ENCODE measurements at places on chromosomes 16 and 17.

GRCh38 chr17:41915566-41915965 is 3.2 kb downstream of the ACLY start:
- DNase-seq: no peak

DNA sequence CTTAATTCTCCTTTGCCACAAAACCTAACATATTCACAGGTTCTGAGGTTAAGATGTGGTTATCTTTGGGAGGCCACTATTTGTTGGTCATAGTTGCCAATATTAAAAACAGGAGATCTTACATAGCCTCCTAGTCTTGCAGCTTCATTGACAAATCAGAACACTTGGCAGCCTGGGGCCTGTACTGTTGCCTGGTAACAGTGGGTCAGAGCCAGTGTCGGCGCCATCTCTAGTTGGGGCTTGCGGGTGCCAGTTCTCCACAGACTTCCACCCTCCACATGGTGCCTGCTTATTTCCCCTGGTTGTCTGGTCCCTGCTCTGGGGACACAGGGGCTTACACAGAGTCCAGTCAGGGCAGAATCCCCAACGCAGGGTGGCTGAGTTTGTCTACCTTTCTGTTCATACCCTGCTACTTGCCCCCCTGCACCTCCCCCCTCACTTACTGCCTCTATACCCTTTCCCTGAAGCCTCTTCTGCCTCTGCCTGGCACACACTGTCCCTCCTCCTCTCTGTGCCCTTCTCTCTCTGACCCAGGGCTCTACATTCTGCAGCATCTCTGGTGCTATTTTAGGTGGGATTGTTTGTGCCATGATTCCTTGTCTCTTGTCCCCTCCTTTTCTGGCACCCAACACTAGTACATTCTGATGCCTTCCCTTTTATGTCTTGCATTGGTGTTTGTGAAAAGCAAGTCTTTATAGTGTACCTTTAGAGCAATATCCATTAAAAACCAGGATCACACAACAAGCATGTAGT is 13.4 kb downstream of the EPN2 start:
- peak; percentile 46 for DNase-seq

DNA sequence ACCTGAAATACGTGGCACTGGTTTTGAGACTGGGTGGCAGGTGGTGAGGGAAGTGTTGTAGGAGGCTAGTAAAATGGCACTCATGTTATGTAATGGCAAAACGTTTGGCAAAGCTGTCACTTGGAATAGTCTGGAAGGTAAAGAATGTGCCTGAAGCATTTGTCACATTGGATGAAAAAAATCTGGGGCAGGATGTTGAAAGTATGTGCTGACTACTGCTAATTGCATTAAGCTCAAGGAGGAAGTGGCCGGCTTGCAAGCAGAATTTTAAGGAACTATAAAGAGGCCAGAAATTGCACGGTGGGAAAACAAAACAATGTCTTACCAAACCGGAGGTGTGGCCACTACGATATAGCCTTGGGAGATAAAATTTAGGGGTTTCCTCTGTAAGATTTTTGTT is 26.6 kb upstream of the NLRP1 start:
- DNase-seq: no peak

DNA sequence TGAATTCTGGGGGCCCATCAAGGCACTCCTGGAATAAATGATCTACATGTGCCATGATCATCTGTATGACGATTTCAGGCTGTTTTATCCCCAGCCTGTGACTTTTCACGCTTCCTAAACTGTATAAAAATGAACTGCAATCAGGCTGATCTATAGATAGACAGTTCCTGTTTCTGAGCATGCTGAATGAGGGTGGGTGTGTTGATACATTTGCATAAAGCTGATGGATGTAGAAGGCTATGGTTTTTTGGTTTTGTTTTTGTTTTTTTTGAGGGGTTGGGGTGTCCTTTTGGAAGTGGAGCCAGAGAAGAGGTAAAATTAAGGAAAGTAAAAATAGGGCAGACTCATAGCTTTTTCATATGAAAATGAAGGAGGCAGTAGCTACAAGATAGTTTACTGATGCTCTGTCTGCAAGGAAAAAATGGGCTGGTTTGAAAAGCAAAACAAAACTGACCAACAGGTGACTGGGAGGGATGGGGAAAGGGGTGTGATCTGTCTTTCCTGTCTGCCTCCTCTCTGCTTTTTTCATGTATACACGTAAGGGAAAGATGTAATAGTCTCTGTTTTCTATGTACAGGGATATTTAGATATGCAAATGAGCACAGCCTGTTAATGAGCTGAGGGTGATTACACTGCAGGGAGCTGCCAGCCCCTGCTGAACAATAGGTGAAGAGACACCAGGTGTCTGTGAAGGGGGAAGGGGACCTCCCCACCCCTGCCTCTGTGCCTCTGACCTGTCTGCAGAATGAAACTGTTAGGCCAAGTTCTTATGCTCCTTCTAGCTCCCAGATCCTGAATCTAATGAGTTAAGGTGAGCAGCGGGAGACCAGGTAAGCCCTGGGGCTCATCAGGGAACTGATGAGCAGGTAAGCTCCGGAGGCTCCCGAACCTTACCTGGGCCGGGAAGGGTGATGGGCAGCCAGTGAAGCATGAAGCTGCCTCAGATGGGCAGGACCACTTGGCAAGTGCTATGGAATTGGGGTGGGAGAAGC is 46.6 kb upstream of the LYRM9 start:
- no peak for DNase-seq

- no peak for DNase-seq
Observed at GRCh38 chr16:3317315-3317999, 12.2 kb downstream of the ZNF75A start.

GRCh38 chr16:518858-519257 is 8.7 kb upstream of the CAPN15 start:
- DNase-seq: no peak

GRCh38 chr17:280901-281300 is 71.7 kb downstream of the RPH3AL start:
- no peak for DNase-seq

DNA sequence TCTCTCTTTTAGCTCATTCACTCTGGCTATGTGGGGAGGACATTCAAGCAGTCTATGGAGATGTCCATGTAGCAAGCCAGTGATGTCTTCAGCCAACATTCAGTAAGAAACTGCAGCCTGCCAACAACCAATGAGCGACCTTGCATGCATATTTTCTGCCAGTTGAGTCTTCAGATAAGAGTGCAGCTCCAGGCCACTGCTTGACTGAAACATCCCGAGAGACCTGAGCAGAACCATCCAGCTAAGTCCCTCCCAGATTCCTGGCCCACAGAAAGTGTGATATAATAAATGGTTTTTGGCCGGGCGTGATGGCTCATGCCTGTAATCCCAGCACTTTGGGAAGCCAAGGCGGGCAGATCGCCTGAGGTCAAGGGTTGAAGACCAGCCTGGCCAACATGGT is 10.5 kb upstream of the C17orf58 start:
- no peak for DNase-seq

DNA sequence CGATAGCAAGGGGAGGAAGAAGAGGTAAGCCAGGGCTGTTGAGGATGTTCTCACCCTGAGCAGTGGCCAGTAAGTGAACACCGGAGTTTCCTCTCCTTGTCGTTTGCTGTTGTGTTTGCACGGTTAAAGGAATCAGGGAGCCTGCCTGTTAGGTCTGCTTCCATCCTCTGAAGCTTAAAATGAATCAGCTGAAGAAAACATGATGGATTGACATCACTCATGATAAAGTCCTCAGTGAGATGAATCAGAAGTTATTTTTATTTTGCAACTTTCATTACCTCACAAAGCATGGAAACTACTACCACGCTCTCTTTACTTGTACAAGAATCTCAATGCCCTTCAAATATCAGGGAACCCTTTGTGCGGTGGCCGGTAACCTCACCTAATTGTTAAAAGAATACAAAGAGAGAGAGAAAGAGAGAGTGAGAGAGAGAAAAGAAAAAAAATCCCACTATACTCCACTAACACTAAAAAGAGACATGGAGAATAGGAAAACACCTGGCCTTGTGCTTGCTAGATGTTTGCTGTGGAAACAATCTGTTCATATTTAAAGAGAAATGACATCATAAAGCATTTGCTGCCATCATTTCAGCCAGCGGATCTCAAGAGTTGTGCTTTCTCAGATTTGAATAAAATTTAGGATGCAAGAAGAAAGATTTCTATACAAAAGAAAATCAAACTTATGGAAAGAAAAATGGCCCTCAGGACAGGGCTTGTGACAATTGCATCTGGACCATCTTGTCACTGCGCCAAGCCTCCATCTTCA is 441.6 kb upstream of the SALL1 start:
- DNase-seq: no peak

DNA sequence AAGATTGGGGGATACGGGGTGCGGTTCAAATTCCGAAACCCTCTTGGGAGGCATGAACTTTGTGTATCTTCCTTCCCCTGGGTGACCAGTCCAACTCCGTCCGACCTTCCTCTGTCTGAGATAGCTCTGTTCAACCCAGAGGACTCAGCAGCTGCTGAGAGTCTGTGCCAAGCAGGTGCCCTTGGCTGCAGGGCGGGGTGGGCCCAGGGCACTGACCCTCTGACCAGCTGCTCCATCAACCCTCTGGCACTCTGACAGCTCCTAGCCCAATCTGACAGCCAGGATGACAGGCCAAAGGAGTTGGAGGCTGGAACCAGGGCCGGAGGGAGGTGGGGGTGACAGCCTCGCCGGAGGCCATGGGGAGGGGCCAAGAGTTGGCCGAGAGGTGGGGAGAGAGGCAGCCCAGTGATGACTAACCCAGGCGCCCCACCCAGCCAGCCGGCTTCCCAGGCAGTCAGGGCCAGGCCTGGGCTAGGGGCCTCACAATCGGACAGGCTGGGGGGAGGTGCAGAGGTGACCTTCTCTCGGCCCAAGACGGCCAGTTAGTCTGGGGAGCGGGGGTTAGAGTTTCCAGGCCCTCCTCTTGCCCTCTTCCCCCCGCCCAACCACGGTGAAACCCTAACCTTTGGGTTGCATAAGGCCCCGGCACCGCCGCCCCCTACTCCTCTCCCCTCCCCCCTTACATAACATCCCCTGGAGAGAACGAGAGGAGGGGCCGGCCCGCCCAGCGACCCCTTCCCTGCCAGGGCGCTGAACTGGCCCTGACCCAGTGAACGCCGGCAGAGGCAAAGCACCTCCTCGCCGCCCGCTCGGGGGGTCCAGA is 5.0 kb upstream of the TLCD2 start:
- DNase-seq: peak; percentile 94

DNA sequence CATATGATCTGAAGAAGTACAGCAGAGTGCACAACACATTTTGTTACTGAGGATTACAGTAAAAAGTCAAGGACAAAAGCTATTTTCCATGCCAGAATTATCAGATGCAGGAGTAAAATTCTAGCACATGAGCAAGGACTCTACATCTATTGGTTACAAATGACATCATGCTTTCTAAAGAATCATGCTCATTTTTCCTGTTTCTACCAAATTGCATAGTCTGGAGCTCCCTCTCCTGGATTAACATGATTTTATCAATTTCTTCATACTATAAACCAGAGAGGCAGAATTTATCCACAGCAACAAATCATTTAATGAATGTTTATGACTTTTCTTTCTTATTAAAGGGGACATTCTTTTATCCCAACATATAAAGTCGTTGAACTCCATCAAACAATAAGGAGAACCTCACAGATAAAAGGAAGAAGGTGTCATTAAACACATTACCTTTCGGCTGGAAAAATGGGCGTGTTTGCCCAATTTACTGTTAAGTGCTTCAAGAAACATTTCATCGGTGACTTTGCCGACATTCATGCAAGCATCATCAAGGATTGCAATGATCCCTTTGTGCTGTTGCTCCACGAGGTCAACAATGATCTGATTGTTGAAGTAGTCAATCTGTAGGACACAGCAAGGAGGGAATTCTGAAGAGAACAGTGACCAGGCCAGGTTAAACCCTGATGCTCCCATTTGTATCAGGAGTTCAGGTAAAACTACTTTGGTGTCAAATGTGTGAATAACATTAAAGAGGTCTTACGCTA is 121.7 kb downstream of the MYO1D start:
- DNase-seq: peak; percentile 62

GRCh38 chr16:67277999-67278772 is 1.1 kb upstream of the PLEKHG4 start:
- peak; percentile 84 for DNase-seq

- no peak for DNase-seq
Observed at GRCh38 chr17:58572846-58573245, 58.4 kb upstream of the MTMR4 start.

GRCh38 chr17:64256913-64257807 is 5.9 kb downstream of the TEX2 start:
- no peak for DNase-seq

DNA sequence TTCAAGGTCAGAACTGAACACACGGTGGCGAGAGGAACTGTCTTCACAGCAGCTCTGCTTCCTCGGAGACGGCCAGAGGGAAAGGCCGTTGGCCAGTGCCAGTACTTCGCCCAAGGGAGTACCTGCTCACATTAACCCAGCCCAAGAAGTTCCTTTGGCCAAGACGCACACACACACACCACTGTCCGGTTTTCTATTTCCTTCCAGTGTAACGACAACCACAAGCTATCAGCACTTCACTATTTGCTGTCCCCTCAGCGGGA is 744 bp upstream of the GGNBP2 start:
- peak; percentile 64 for DNase-seq

DNA sequence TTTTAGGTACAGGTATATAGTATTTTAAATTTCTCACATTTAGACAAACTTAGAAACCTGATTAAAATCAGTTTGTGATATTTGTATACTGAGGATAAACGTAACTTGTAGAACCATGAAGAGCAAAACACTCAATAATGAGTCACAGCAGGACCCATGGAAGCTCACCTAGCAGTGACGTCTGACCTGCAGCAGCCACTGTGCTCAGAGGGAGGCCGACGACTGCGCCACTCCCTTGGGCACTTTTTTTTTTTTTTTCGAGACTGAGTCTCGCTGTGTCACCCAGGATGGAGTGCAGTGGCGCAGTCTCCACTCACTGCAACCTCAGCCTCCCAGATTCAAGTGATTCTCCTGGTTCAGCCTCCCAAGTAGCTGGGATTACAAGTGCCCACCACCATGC is 106.2 kb upstream of the AXIN2 start:
- DNase-seq: no peak

- DNase-seq: no peak
Observed at GRCh38 chr17:29042679-29043538, at the start of gene PIPOX. Gene PIPOX, plus strand, starts transcription at chr17:29043141. Its CDS starts 85 bp downstream, at chr17:29043226.
